M059J (cell line): ENCODE measurements at places on chromosomes 7 and 10. TPM values are rescaled to one million over a fixed set of nuclear protein-coding genes. Genes with fewer than 3 reads are reported as not detected.

GRCh38 chr10:128567551-128567950 is 441.3 kb upstream of the MKI67 start:
- no peak for DNase-seq

GRCh38 chr10:15738270-15738925 is 18.7 kb upstream of the ITGA8 start:
- no peak for DNase-seq

GRCh38 chr7:90081621-90082020 is 72.6 kb upstream of the STEAP1 start:
- no peak for DNase-seq

- DNase-seq = no peak
Observed at GRCh38 chr7:139078911-139079310, 30.6 kb downstream of the ZC3HAV1 start.

DNA sequence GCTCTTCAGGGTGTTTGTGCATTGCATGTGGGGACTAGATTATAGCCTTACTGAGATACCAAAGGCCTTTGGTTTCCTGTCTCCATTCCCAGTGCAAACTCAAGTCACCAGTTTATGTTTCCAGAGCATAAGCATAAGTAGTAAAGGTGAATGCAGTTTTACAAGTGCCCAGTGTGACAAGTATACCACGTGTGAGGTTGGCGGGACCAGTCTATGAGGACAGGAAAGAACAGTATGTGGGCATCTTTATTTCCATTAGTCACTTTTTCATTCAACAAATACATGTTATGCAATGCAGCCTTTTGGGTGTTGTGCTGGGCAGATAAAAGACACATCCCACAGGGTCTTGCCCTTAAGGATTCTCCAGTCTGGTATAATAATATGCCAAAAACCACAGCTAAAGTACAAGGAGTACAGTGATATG is 146.5 kb downstream of the ARID5B start:
- peak; percentile 67 for DNase-seq

DNA sequence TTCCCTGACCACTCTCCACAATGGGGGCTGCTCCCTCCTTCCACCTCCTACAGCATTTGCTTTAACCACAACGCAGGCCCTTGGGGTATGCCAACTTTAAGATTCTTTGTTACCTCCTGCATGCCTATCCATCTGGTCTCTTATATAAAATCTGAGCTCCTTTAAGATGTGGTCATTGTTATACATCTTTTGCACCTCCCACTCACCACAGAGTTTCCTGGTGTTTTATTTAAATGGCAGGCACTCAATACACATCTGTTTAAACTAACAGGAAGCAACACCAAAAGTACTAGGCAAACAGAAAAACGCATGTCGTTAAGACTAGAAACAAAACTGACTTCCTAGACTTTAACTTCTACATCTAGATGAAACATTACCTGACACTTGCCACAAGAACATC is 36.3 kb downstream of the SLC25A13 start:
- DNase-seq = no peak

- no peak for DNase-seq
Observed at GRCh38 chr10:77283326-77283725, 354.3 kb downstream of the KCNMA1 start.

GRCh38 chr10:8181496-8182157 is 127.1 kb downstream of the GATA3 start:
- DNase-seq = no peak

- DNase-seq = peak; percentile 94
Observed at GRCh38 chr7:150378115-150378852, 846 bp upstream of the ZNF775 start.

DNA sequence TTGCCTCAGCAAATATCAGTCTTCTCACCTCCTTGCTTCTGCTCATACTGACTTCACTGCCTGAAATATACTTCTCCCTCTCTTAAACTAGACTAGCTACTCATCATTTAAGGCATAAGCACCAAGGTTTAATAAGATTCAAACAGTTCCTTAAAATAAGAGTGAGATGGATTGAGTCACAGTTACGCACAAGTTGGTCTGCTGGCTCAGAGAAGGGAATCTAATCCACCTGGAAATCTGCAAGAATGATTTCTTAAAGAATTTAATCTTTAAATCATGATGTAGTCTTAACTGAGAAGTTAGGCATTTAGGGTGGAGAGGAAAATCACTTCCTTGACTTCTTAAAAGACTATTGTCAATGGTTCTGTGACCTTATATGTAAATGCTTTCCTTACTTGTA is 56.2 kb upstream of the TMEM140 start:
- DNase-seq = no peak

DNA sequence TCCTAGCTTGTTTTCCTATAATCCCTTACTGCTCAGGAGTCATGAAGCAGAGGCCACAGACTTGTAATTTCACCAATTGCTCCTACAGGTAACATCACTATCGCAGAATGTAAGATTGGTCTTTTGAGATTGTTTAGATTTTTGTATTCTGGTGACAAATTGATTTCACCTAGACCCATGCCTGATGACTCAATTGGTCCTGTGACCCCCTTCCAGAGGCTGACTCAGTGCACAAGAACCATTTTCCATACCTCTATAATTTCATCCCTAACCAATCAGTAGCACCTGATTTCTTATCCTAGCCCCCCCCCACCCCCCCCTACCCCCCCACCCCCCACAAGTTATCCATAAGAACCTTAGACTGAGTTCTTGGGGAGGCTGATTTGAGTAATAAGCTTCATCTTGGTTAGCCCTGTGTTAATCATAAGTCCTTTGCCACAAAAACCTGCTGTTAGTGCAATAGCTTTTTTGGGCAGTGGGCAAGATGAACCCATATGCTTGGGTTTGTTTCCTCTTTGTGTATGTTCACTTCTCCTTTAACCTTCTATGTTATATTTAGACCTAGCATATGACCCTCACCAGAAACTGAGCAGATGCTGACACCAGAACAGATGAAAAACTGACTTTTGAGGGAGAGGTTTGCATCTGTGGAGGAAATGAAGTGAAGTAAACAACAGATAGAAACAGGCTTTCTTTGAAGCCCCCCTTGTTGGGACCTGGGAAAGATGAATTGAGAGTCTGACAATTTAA is 187.1 kb downstream of the KIF20B start:
- no peak for DNase-seq

DNA sequence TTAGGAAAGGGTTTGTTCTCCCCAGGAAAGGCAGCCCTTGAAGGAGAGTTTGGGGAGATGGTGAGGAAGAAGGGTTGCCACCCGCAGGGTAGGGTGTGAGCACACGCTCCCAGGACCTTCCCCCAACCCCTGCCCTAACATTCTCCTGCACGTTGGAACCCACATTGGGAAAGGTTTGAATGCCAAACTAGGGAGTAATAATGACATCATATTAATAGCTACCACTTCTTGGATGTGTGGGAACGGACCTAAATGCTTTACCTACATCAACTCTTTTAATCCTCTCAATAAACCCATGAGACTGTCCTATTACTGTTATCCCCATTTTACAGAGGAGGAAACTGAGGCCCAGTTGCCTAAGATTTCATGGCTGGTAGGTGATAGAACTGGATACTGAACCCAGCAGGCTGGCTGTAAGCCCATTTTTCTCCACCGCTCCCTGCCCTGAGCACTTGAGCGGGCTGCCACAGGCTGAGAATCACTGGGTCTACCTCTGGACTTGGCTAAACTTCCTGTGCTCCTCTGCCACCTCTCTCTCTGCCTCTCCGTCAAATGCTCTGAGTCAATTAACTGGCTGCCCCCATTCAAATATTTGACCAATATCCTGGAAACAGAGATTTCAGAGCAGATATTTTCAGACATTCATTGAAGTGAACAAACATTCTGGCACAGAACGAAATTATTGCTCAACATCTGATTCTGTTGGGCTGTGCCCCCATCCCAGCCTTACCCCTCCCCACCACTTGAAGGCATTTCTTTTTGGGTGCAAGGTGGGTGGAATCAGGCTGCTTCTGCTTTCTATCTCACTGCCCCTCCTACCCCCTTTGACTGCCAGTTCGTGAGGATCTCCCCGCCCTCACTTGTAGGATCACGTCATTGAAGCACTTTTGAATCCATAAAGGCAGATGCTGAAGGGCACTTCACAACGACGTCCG is 129.7 kb downstream of the C10orf105 start:
- DNase-seq = no peak

GRCh38 chr7:150388709-150389531 is 9.8 kb downstream of the ZNF775 start:
- DNase-seq = no peak

DNA sequence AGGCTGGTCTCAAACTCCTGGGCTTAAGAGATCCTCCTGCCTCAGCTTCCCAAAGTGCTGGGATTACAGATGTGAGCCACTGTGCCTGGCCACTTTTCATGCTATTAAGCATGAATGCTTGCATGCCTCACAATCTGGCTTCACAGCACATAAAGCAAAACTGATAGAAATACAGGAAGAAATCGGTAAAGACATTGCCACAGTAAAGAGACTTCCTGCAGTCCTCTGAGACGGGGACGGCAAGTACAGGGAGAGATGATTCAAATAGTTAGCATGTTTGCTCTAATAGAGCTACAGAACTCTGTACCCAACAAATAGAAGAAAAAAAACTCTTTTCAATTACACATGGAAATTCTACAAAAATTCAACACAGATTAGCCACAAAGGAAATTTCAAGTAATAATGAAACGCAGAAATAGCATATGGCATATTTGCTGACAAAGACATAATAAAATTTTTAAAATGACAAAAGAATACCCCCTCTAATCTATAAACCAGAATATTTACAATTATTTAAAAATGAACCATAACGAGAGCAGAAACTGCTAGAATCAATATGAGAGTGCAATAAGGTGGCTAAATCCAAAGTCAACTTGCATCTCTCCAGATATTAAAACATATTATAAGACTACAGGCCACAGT is 32.3 kb downstream of the CARD11 start:
- no peak for DNase-seq

MAGI2 gene
- 0.57 and 1.2 TPM in 2 replicates for total RNA-seq

PPP1R17 gene
- not detected in 2 replicates for total RNA-seq

VAX1 gene
- not detected in 2 replicates for total RNA-seq

BCAP29 gene
- 120 and 234 TPM in 2 replicates for total RNA-seq

CD36 gene
- 2.0 and 9.4 TPM in 2 replicates for total RNA-seq

ADAM22 gene
- total RNA-seq = 0.74 and 1.4 TPM in 2 replicates

PNLIPRP2 gene
- total RNA-seq = not detected in 2 replicates

LRMDA gene
- total RNA-seq = 8.0 and 36.7 TPM in 2 replicates
